Adrenal gland (tissue), 19 donors: ENCODE measurements at places on chromosomes 13 and 19. TPM values are rescaled to one million over a fixed set of nuclear protein-coding genes. Genes with fewer than 3 reads are reported as not detected.

DNA sequence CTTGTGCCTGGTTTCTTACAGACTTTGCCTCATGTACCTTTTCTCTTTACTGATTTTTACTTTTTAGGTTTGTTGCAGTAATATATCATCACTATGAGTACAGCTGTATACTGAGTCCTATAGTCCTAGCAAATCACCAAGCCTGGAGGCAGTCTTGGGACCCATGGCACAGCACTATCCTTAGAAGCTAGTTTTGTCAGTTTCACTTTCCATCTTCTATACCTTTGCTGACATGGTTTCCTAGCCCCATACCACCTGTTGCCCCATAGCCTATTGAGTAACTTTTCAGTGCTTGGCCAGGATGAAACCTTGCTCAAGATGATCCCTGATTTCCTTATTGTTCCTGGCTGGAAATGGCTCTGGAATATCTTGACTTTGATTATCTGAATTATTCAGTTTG is 826.4 kb downstream of the GPC5 start:
- no peak overlapping the region for H3K27ac ChIP-seq
- no peaks in the 10 kb centered on the region for H3K36me3 ChIP-seq
- H3K4me3 ChIP-seq, result no peak overlapping the region
- no peak for DNase-seq
- H3K27me3 ChIP-seq, result no peaks in the 10 kb centered on the region

The FCGBP gene
- total RNA-seq, result 87.6 TPM

DNA sequence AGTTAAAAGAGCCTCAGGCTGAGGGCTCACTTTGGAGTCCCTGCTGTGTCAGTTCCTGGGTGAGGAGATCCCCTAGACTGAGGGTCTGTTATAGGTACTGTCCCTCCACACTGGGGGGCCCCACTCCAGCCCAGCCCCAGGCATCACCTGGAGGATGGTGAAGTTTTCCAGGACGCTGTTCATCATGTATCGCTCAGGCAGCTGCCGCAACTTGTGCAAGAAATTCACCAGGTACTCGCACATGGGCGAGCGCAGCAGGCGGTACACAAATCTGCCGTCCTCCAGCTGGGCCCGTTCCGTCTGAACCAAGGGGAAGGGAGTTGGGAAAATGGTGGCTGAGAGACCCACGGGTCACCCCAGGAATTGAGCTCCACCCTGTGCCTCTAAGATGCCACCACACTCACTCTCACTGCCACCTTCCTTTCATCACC is 7.1 kb downstream of the CD37 start:
- peak; percentile 12 for DNase-seq
- H3K4me1 ChIP-seq, result peaks cover 6% of the 10 kb centered on the region
- no peaks in the 10 kb centered on the region for H3K36me3 ChIP-seq
- no peak overlapping the region for H3K27ac ChIP-seq
- H3K4me3 ChIP-seq, result no peak overlapping the region

DNA sequence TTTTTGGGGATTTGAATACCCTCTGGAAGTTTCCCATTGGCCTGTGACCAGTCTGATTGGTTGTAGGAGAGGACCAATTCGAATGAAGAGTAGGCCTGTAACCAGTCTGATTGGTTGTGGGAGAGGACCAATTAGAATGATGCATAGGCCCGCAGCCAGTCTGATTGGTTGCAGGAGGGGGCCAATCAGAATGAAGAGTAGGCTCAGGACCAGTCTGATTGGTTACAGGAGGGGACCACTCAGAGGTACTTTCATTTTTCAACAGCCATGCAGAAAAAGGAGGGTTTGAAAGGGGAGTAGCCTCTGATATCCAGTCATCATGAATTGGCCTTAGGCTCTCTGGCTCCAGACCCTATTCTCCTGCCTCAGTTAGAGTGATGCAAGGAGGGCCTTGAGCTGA is 30.4 kb upstream of the SLC1A5 start:
- no peaks in the 10 kb centered on the region for H3K4me1 ChIP-seq
- H3K27me3 ChIP-seq, result no peaks in the 10 kb centered on the region
- H3K36me3 ChIP-seq, result no peaks in the 10 kb centered on the region
- no peak overlapping the region for H3K4me3 ChIP-seq
- no peak overlapping the region for H3K27ac ChIP-seq
- no peak for DNase-seq

The CEACAM1 gene
- 29.0 TPM for total RNA-seq

- H3K27me3 ChIP-seq, result no peaks in the 10 kb centered on the region
- H3K4me1 ChIP-seq, result no peaks in the 10 kb centered on the region
- peak; percentile 78 for DNase-seq
- no peak overlapping the region for H3K4me3 ChIP-seq
Measured at GRCh38 chr13:26482451-26483197, 74.9 kb upstream of the WASF3 start.

- H3K4me1 ChIP-seq, result no peaks in the 10 kb centered on the region
- peaks cover 5% of the 10 kb centered on the region for H3K27me3 ChIP-seq
- no peak overlapping the region for H3K4me3 ChIP-seq
- no peak overlapping the region for H3K27ac ChIP-seq
- H3K36me3 ChIP-seq, result no peaks in the 10 kb centered on the region
Measured at GRCh38 chr13:20940083-20940482, 37.5 kb upstream of the XPO4 start.

- H3K27ac ChIP-seq, result peak overlapping the region; percentile 84
- no peak for DNase-seq
- peaks cover 39% of the 10 kb centered on the region for H3K4me1 ChIP-seq
- no peak overlapping the region for H3K4me3 ChIP-seq
- H3K27me3 ChIP-seq, result no peaks in the 10 kb centered on the region
- no peaks in the 10 kb centered on the region for H3K36me3 ChIP-seq
Measured at GRCh38 chr13:110528911-110529310, 32.6 kb downstream of the RAB20 start.

- no peaks in the 10 kb centered on the region for H3K36me3 ChIP-seq
- H3K27me3 ChIP-seq, result no peaks in the 10 kb centered on the region
- no peak for DNase-seq
Measured at GRCh38 chr13:92187378-92187989, 789.1 kb downstream of the GPC5 start.

The ZNF540 gene
- total RNA-seq, result 5.7 TPM

DNA sequence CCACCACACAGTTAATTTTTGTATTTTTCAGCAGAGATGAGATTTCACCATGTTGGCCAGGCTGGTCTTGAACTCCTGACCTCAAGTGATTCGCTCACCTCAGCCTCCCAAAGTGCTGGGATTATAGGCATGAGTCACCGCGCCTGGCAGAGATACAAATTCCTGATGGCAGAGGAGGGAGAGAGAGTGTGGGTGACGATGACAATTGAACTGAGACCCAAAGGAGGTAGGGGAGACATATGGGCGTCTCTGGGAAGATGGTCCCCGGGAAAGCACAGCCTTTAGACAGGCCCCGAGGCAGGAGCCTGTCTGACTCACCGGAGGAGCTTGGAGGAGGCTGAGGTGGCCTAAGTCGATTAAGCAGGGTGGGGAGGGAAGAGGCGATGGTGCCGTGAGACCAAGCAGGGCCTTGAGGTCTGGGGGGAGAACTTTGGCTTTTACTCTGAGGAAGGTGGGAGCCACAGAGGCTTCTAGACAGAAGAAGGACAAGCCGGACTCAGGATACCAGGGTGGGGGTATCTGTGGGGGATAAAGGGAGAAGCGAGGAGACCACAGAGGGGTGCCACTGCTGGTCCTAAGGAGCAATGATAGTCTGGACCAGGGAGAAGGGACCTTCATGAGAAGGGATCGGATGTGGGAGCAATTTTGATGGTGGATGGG is 38.2 kb downstream of the ARRDC2 start:
- H3K36me3 ChIP-seq, result no peaks in the 10 kb centered on the region
- H3K27ac ChIP-seq, result peak overlapping the region; percentile 45
- H3K27me3 ChIP-seq, result no peaks in the 10 kb centered on the region
- no peak overlapping the region for H3K4me3 ChIP-seq
- DNase-seq, result peak; percentile 72

DNA sequence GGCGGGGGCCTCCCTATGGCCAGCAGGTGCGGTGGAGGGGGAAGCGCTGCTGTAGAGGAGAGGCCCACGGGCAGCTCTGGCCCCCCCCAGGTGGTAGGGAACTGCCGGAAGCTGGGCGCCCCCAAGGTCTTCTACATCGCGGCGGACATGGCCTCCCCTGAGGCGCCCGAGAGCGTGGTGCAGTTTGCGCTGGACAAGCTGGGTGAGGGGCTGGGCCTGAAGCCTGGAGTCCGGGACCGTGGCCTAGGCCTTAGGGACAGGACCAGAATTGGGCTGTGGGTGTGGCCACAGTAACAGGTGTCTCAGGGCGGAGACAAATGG is 3.8 kb upstream of the RPL36 start:
- H3K4me1 ChIP-seq, result peaks cover 3% of the 10 kb centered on the region
- DNase-seq, result no peak
- H3K27ac ChIP-seq, result peak overlapping the region; percentile 64
- H3K4me3 ChIP-seq, result peak overlapping the region; percentile 4
- H3K36me3 ChIP-seq, result no peaks in the 10 kb centered on the region

- no peak overlapping the region for H3K4me3 ChIP-seq
- peaks cover 38% of the 10 kb centered on the region for H3K4me1 ChIP-seq
Measured at GRCh38 chr13:46643165-46643777, 90.3 kb downstream of the LRCH1 start.

DNA sequence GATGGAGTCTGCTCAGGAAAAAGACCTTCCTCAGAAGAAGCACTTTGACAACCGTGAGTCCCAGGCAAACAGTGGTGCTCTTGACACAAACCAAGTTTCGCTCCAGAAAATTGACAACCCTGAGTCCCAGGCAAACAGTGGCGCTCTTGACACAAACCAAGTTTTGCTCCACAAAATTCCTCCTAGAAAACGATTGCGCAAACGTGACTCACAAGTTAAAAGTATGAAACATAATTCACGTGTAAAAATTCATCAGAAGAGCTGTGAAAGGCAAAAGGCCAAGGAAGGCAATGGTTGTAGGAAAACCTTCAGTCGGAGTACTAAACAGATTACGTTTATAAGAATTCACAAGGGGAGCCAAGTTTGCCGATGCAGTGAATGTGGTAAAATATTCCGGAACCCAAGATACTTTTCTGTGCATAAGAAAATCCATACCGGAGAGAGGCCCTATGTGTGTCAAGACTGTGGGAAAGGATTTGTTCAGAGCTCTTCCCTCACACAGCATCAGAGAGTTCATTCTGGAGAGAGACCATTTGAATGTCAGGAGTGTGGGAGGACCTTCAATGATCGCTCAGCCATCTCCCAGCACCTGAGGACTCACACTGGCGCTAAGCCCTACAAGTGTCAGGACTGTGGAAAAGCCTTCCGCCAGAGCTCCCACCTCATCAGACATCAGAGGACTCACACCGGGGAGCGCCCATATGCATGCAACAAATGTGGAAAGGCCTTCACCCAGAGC is 16.2 kb upstream of the ZNF544 start:
- no peaks in the 10 kb centered on the region for H3K27me3 ChIP-seq
- no peaks in the 10 kb centered on the region for H3K4me1 ChIP-seq
- H3K4me3 ChIP-seq, result no peak overlapping the region
- no peak overlapping the region for H3K27ac ChIP-seq
- H3K36me3 ChIP-seq, result peaks cover 47% of the 10 kb centered on the region
- DNase-seq, result no peak

DNA sequence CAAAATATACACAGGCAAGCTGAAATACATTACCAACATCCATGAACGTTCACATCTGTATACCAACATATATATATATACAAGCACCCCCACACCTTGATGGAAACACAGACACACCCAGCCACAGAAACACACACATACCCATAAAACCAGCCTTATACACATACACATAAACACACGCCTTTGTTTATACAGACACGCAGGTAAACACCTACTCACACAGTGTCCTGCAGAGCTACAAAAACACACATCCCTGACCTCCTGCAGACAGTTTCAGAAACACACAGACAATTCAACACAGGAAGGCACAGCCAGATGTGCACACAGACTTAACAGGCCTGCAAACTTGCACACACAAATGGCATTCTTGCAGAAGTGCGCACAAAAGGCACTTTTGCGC is 21.3 kb upstream of the IRGC start:
- H3K4me3 ChIP-seq, result no peak overlapping the region
- H3K27me3 ChIP-seq, result peaks cover 8% of the 10 kb centered on the region
- H3K4me1 ChIP-seq, result peaks cover under 1% of the 10 kb centered on the region
- H3K36me3 ChIP-seq, result no peaks in the 10 kb centered on the region

DNA sequence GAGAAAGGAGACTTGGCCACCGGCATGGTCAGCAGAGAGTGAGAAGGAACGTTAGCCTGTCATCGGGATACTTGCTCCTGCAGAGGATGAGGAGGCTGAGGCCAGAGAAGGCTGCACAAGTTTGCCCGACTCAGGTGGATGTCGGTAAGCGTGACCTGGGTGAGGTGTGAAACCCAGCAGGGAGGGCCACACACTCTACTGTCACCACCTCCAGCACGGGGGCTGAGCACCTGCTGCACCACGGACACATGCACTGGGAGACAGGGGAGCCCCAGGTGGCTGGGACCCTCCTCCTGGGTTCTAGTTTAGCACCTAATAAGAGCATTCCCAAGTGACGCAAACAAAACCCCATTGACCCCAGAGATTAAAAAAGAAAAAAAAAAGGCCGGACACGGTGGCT is 17.3 kb downstream of the MLLT1 start:
- DNase-seq, result no peak
- H3K4me3 ChIP-seq, result no peak overlapping the region
- H3K4me1 ChIP-seq, result no peaks in the 10 kb centered on the region

- H3K4me1 ChIP-seq, result peaks cover 56% of the 10 kb centered on the region
- peak overlapping the region; percentile 40 for H3K27ac ChIP-seq
- no peaks in the 10 kb centered on the region for H3K36me3 ChIP-seq
Measured at GRCh38 chr13:97243915-97244781, 22.0 kb downstream of the MBNL2 start.

GRCh38 chr13:70666883-70667556 is 558.8 kb upstream of the KLHL1 start:
- H3K27ac ChIP-seq, result no peak overlapping the region
- no peaks in the 10 kb centered on the region for H3K36me3 ChIP-seq
- no peak for DNase-seq
- H3K4me1 ChIP-seq, result no peaks in the 10 kb centered on the region

DNA sequence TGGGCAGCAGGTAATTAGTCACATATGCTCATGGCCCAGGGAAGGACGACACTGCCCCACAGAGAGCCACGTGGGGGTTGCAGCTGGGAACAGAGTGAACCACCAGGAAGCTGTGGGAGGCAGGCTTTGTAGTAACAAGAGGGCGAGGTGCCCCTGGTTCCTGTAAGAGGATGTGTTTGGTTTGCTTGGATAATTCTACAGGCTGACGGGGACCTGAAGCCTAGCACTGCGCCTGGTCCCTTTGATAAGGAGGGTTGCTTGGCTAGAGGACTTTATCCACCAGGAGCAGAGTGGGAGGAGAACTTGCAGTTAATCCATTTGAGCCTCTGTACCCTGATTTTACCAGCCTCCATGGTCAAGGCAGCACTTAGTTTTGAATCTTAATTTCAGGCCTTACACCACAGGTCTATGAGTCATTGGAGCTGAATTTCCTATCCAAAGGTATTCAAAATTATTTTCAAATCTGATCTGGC is 67.4 kb upstream of the CLDN10 start:
- H3K4me3 ChIP-seq, result no peak overlapping the region
- peaks cover 12% of the 10 kb centered on the region for H3K4me1 ChIP-seq
- DNase-seq, result no peak
- no peaks in the 10 kb centered on the region for H3K36me3 ChIP-seq
- no peak overlapping the region for H3K27ac ChIP-seq

The SLC25A41 gene
- 0.46 TPM for total RNA-seq
